ENCODE measurements at places on chromosomes 5 and 9.
A peak's percentile ranks its signal among the peaks of the same experiment; 100 is the strongest.

- DNase-seq: no peak
Observed at GRCh38 chr9:108423433-108423832, 432.4 kb downstream of the ACTL7B start.

GRCh38 chr5:53560028-53560427 lies 411 bp upstream of the NDUFS4 start:
- DNase-seq: no peak

DNA sequence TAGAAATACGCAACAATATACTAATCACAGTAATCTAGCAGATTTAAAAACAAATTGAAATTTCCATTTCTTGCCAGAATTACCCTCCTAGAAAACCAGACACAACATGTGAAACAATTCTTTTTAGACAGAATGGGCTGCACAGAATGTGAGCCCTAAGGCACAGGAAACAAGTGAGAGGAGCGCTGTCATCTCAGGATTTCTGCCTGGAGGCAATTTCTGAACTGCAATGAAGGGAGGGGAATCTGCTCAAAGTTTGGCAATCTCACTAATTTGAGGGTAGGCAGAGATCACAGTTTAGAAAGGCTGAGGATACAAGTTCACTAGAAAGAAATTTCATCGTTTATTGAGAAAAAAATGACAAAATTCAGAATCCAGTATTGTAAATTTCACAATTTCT lies 70.3 kb downstream of the INIP start:
- no peak for DNase-seq

DNA sequence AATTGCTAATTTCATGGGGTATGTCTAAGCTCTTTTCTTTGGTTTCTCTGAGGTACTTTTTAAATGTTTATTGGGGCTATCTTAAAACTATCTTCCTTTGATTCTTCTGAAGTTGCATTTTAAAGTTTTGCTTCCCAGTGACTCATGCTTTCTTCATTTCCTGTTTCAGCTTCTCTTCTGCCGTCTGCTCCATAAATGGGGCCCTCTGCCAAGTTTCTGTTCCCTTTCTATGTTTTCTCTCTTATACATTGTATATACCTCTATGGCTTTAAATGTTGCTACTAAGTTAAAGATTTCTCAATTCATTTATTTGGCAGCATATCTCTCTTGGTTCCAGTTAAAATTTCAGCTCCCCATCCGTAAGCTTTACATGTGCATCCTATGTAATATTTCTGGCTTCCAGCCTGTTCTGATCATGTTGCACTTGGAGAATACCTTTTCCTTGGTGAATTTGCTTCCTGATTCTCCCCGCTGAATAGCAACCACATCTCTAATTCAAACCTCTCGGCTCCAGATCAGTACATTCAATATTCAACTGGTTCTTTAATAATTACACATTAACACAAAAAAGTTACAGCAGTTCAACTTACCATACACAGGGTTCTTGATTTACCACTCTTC lies 125.3 kb downstream of the ST8SIA4 start:
- DNase-seq: peak; percentile 39

- DNase-seq: peak; percentile 54
Observed at GRCh38 chr5:174793684-174794328, 69.4 kb downstream of the MSX2 start.

- DNase-seq: no peak
Observed at GRCh38 chr9:111720174-111720573, 58.8 kb downstream of the GNG10 start.

GRCh38 chr5:122611406-122611805 lies 163.5 kb upstream of the SNX2 start:
- DNase-seq: no peak

DNA sequence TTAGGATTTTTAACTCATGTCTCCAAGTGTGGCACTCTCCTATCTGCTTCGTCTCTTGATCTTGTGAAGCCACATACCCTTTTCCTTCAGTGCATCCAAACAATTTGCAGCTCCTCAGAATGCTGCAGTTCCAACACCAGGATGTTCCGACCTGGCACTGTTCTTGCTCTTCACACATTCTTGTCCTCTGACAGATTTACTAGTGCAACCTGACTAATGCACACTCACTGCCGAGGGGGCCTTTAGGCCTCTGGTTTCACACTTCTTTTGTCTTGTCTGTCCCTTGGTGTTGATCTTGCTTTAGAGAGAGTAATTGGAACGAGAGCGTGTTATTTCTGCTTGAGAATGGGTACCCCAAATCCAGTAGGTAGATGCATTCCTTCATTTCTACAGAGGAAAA lies 15.0 kb downstream of the ARHGAP26 start:
- DNase-seq: no peak

GRCh38 chr9:136623016-136623841 lies 39.5 kb upstream of the EGFL7 start:
- no peak for DNase-seq

- DNase-seq: no peak
Observed at GRCh38 chr5:164422400-164422799, 917.0 kb downstream of the MAT2B start.

GRCh38 chr9:88075506-88075905 lies 62.8 kb downstream of the SPATA31C2 start:
- DNase-seq: no peak

DNA sequence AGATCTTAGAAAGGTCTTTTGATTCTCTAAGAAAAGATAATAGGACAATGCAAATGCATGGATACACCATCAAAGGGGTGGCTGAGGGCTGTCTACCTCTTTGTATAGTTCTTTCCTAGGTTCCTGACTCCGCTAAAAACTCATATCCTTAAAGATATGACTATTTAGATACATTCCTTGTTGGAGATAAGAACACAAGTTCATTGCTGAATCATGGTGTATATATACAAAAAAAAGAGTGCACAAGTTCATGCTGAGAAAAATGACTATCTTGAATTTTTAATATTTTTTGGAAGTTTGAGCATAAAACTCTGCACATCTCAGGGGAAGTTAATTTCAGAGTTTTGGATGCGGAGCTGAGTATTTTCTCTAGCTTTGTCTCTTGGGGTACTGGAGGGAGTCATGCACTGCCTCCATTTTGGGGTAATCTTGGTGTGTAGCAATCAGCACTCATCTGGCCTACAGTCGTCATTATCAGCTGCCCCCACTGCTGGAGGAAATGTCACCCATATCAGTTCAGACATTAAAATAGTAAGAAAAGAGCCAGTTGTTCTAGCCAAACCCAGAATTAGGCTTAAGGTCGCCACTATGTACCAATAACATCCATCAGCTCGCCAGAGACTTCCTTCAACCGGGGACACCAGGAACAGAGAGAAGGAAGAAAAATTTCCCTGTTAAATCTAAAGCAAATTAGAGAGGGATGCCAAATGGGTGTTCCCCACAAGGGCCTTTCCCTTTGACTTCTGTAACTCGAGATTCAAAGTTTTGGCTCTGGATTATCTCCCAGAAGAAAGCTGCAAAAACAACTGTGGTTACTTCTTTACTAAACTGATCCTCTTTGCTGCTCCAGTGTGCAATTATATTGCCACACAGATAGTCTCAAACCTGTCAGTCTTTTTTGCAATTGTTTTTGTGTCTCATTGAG lies 49.0 kb downstream of the PTTG1 start:
- DNase-seq: no peak

DNA sequence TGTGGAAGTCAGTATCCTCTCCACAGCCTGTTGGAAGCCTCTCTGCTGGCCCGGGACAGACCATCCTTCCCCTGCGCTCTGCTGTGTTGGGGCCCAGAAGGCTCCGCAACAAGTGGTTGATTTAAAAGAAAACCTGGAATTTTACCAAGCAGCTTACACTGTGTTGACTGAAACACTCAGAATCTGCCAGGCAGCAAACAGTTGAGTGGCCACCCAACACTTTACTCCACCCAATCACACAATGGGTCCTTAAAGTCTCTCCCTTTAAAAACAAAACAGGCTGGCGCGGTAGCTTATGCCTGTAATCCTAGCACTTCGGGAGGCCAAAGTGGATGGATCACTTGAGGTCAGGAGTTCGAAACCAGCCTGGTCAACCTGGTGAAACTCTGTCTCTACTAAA lies 28.0 kb upstream of the DMRT3 start:
- DNase-seq: no peak

DNA sequence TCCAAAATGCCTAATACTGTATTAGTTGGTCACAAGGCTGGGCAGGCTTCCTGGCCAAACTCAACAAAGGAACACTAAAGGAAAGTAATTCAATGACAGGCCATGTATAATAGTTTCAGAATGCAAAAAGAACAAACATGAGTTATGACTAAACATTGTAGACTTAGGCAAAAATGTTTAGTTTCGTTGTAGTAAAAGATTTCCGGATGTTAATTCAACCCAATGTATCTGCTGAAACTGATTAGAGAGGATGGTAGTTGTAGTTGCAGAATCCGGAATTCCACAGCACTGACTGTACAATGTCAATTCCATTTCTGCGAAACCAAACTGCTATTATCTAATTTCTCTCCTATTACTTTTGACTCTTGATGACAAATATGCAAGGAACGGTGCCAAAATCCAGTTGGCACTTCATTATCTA lies 117.9 kb upstream of the FST start:
- DNase-seq: no peak

DNA sequence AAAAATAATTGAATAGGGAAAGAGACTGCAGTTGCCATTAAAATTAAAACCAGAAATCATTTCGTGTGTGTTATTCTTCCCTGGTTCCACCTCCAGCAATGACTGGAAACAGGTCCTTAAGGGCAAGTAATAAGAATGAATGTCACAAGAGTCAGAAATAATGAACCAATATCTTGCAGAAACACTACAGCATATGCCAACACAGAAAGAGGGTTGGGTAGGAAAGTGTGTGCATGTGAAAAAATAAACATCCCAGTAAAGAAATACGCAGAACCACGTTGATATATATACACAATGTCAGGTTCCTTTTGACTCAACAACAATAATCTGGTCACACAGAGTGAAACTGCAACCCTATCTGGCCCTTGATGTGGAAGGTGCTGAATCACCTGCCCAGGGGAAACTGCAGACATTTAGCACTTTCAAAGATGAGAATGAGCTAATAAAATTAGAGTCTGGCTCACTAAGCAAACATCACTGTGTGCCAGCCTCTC lies 15.0 kb downstream of the HMHB1 start:
- DNase-seq: peak; percentile 87

GRCh38 chr5:1386274-1386717 lies 41.4 kb upstream of the CLPTM1L start:
- peak; percentile 52 for DNase-seq

DNA sequence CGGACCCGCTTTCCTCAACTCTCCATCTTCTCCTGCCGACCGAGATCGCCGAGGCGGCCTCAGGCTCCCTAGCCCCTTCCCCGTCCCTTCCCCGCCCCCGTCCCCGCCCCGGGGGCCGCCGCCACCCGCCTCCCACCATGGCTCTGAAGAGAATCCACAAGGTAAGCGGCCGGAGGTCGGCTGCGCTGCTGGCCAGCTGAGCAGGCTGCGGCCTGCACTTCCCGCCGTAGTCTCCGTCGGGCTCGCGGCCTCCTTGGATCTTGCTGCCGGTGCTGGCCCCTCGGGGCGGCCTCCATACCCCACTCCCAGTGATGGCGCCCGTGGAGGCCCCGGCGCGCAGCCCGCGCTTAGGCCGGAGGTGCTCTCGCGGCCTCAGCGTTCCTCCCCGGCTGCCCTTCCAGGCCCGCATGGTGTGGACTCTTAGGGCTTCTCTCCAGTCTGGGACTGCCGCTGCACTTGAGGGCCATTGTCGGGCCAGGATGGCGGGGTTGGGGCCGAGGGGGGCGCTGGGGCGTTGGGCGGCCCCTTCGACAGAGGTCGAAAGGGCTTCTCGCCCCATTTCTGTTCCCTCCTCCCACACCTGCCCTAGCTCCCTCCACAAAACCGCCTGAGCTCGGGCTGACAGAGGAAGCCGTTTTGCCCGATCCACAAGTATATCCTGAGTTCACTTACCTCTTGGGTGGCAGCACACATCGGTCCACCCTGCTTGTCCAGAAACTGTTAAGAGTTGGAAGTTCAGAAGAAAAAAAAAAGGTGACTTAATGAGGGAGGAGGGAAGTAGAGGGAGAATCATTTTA lies 714 bp downstream of the UBE2D2 start:
- DNase-seq: peak; percentile 39

GRCh38 chr5:32595118-32595517 lies 9.8 kb downstream of the SUB1 start:
- no peak for DNase-seq

- no peak for DNase-seq
Observed at GRCh38 chr9:78863531-78863930, 566.6 kb downstream of the PSAT1 start.

DNA sequence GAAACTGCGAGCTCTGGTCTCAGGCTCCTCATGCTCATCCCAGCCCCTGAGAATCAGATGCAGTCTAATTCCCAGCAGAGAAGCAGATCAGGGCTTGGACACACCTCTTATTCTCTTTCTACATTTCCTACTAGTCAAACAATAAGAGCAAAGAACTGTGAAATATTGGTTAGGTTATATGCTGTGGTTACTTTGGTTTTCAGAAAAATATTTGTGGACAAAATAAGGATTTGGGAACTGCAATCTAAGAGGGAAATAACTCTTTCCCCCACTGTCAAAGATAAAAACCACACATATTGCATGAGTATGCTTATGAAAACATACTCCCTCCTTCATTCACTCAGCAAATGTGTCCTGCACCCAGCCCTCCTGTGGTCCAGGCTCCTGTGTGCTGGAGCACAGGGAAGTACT lies 164.5 kb upstream of the S1PR3 start:
- no peak for DNase-seq

DNA sequence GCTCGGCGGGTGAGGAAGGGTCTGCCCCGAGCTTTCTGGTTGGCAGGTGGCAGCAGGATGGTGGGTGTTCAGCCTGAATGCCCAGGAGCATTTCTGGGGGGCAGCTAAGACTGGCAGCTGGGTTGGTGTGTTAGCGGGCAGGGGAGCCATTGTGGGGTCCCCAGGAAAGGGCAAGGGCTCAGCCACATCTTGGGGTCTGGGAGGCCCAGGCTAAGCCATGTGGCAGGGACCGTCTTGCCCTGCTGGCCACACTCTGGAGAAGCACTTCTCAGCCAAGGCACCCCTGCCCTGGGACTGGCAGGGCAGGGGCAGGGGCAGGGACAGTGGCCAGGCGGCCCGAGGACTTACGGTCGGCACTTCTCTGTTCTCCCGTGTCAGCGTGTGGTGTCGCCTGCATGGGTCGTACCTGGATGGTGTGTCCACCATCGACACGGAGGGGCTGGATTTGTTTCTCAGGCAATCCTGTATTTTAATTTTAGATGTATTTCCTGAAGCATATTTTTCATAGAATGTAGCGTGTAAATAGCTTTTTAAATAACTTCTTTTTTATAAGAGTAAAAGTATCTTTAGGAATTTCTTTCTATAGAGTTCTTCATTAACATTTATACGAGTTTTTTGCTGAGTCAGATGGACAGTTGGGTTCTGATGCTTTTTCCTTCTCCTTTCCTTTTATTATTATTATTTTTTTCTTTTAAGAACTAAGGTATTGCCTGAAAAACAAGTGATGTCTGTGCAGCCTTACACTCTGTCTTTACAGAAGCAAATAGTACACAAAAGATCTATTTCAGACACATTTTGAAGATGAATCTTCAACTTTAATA lies 102.0 kb downstream of the PHF2 start:
- DNase-seq: no peak

Data from activated CD4-positive, alpha-beta T cell treated with anti-CD3 and anti-CD28 coated beads, Interleukin-2, Interleukin-4, amounts not matched to agents 100 ng/mL and 50 ng/mL, durations not matched to agents 16 hours and 8 hours (primary cell).